ENCODE measurements at places on chromosomes 1 and 21.

DNA sequence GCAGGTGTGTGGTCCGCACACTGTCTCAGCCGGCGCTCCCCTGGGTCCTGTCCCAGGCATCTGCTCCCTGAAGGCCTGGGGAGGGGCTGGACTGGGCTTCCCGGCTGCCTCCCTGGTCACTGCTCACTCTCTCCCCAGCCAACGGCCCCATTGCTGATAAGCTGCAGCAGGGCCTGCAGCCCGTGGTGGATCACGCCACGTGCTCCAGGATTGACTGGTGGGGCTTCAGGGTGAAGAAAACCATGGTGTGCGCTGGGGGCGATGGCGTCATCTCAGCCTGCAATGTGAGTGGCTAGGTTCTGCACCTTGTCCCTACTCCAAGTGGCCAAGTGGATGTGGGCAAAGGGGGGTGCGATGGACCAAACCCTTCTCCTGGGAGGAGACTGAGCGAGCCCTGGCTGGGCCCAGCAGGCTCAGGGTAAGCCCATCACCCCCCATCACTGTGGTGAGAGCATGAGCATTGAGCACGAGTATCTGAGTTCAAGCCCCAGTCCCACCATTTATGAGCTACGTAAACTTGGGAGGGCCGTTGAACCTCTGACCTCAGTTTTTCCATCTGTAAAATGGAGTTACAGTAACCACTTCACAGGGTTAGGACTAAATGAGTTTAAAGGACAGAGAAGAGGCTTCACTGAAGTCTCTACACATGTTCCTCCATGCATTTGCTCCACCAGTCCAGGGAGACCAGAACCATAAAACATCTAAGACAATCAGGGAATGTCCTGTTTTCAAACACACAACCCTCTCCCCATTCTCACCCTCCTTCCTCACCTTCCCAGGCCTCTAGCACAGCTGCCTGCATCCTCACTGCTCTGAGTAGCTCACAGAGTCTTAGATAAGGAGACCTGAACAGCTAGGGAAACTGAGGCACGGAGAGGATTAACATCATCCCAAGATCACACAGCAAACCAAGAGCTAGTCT lies 6.5 kb downstream of the CTRC start:
- no peak for DNase-seq

DNA sequence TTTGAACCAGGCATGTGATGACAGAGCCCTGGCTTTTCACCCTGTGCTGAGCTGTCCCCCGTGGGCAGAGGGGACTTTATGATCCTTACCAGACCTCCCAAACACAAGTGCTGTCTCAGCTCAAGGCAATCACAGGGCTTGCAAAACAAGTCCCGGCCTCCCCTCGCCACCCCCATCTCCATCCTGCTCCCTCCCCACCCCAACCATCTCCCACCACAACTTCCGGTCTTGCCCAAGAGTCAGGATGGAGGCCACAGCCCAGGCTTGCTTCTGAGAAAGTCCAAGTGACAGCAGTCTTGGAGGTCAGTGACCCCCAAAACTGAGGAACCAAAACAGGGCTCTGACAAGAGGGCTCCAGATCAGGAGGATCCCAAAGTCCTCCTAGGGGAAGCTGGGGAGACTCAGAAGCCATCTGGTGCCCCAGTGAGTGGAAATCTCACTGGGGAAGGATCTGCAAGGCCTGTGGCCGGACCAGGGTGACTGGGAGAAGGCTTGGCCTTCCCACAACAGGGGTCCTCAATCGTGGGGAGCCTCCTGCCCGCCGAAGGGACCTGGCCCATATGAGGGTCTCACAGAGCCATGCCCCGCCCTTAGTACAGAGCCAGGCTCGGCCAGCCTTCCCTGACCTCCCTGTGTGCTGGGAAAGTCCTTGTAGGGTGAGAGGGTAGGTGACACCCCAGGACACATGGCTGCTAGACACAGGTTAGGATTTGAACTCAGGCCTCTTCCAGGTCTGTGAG lies 4.5 kb upstream of the SDC3 start:
- no peak for DNase-seq

DNA sequence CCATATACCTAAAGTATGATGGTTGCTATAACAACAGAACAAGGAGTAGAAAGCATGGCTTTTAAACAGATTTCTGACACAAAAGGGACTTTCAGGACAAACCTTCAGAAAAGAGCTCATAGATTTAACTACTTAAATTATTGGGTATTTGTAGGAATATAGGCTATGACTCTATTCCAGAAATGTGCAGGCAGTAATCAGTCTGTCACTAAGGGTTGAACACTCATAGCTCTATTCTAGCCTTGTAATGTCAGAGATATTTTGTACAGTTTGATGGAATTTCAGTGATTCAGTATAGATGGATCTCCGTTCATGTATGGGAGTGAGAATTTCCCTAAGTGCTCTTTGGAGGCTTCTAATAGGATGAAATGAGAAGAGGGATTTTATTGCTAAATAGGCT lies 82.8 kb downstream of the EXTL2 start:
- DNase-seq = no peak

- DNase-seq = no peak
Measured at GRCh38 chr21:26368591-26369320, 198.2 kb upstream of the APP start.

DNA sequence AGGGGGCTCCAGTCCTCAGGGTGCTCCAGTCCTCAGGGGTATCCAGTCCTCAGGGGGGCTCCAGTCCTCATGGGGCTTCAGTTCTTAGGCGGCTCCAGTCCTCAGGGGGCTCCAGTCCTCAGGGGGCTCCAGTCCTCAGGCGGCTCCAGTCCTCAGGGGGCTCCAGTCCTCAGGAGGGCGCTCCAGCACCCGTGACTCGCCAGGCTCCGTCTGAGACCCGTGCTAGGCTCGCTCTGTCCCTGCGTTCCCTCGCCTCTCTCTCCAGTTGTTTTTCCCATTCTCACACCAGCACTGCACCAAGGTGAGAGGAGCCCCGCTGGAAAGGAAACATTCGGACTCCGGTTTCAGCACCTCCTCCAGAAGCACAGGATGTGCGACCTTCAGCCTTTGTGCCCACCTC lies 9.4 kb upstream of the OR2M2 start:
- DNase-seq = no peak

DNA sequence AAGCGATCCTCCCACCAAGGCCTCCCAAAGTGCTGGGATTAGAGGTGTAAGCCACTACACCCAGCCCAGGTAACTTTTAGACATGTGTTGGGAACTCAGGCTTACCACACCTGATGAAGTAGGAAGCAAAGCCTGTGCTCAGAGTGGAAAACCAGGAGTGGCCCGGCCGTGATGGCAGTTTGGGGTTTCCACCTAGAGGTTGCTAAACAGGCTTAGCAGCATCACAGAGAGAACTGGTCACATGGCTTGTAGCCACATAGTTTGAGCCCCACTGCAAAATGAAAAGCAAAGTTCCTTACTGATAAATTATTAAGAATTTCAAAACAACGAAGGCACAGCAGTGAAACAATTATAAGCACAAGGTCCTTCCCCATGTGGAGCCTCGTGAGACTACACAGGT lies 142.6 kb upstream of the CXADR start:
- DNase-seq = no peak

DNA sequence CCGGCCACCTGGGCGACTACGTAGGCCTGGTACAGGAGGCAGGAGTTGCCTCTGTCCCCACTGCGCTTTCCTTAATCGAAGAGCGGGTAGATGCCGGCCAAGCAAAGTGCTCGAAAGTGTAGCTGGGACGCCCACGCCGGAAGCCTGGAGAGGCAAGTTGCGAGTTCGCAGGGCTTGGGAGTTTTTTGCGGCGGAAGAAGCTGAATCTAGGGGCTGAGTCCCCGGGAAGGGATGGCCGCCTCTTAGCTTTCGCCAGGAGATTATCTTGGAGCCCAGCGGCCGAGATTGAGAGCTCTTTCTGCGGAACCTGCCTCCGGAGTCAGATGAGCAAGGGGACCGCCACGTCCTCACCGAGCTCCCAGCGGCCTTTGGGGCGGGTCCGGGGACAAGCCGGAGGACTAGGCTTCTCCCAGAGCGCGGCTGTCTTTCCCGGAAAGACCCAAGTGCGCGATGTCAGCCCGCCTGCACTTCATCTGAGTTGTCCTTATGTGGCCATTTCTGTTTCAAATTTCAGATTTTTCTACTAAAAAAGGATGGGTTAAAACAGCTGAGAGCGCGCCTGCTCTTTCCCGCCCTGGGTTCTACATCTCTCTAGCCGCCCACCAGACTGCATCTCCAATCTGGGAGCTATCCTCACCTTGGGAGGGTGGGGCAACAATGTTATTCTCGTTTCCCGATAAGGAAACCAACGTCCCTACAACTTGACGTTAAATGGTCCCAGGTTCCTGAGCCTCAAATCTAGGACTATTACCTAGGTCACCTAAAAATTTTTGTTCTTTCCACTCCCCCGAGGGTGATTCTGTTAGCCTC lies 12.4 kb upstream of the TBX15 start:
- DNase-seq = no peak

DNA sequence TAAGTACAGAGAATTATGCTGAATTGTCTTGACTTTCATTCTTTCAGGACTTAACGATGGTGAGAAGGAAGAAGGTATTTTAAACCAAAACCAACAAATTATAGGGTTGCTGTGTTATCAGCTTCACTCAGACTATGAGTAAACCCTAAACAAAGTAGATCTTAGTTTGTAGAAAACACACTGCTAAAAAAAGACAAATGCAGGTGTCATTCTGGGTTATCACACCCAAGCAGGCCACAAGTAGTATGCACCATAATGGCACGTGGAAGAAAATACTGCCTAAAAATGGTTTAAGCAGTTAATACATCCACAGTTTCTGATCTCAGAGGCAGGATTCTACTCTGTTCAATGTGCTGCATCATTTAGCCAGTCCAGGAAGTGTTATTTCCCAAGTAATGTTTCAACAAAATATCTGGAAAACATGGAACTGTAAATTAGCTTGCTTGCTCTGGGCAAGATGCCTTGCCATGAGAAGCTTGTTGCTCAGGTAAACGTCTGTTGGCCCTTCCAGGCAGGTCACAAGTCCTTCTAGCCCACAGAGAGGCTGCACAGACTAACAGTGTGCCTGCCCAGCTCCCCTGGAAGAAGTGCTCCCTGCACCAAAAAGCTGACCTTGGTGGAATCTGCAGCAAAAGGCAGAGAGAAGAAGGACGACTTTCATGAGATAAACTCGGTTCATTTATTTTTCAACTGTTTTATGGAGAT lies 4.1 kb downstream of the DIPK1A start:
- no peak for DNase-seq

DNA sequence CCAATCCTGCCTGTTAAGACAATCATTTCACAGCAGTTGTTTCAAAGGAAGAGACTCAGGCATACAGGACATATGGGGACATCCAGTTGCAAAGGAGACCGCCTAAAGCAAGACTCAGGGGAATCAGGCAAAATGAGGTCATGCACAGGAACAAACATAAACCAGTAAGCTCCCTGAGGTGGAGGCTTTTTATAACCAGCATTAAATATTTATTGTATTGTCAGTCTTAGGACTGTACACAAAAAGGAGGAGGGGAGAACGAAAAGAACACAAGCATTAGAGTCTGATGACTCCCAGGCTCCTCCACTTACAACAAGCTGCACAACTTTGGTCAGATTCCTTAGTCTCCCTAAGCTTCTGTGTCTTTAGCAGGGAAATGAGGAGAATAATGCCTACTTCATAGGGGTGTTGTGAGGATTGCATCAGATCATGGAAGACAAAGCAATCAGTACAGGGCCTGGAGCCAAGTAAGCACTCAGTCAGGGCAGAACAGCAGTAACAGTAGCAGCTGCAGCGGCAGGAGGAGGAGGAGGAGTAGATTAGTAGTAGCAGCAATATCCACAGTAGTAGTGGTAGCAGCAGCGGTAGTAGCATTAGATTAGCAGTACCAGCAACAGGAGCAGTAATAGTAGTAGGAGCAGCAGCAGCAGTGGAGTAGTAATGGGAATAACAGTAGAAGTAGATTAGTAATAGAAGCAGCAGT lies 54.2 kb upstream of the SPATA6 start:
- no peak for DNase-seq

GRCh38 chr1:109229531-109230127 lies 15.9 kb downstream of the SARS1 start:
- no peak for DNase-seq

DNA sequence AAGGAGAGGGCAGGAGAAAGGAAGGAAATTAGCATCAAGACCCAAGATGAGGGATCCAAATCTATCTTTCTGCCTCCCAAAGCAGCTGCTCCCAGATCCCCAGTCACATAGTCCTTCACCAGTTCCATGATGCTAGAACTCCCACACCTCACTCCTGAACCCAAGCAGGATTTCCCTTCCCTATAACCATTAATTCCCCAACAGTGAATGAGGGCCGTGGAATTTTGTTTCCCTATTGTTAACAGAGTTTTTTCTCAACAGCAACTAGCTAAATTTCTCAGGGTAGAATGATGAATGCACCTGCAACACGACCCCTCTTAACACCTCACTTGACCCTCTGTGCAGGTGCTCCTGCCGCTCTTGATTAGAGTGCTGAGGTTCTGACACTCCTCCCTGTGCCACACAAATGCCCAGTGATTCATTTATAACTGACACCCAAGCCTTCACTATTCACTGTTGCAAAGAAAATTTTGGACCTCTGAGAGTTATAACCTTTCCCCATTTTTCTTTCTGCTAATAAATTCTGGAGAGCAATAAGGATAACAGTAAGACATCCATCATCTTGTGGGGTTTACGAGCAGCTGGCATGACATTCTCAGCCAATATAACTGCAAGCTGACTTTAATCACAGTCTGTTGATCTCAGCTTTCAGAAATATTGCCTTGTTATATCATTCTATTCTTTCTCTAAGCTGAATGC lies 25.4 kb upstream of the NPL start:
- no peak for DNase-seq

DNA sequence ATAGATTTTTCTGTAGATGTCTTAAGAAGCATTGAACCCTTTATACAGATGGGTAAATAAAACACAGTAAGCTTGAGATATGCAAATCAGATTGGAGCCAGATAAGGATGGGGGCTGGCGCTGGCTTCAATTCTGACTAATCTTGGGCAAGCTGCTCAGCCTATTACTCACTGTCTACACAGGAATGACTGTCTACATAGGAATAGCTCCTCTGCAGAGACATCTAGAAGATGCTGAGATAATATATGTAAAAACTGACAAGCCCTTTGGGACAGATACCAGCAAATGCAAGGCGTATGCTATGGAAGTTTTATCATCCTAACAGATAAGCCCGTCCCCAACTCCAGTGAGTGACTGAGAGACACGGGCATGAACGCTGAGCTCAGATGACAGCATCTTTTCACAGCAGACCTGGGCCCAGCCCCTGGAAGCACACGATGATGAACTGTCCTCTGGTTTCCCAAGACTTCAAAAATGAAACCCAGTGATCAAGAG lies 1.7 kb downstream of the CLDN14 start:
- DNase-seq = no peak

GRCh38 chr1:93489756-93490155 lies 41.8 kb downstream of the FNBP1L start:
- DNase-seq = no peak

DNA sequence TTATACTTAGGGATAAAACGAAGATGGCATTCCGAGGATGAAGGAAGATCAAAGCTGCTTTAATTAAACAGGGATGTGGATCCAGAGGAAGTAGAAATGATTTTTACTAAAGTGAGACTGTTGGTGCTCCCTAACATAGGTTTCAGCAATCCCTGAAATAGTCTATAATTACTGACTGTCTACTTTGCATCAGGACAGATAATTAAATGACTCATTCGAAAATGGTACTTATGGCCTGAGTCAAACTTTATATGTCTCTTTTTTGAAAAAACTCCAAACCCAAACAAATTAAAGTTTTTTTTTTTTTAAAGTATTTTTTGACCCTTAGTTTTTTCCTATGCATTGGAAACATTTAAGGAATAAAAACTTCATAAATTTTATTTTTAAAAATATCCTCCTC lies 90.3 kb downstream of the LYST start:
- DNase-seq = no peak

- DNase-seq = no peak
Measured at GRCh38 chr21:20902998-20903397, 95.2 kb upstream of the NCAM2 start.

- no peak for DNase-seq
Measured at GRCh38 chr1:67953301-67953700, 97.1 kb downstream of the DIRAS3 start.
